ENCODE measurements at places on chromosomes 3 and 15.

GRCh38 chr3:9158865-9159630, 90.4 kb downstream of the SRGAP3 start:
- no peak for DNase-seq

- no peak for DNase-seq
Observed at GRCh38 chr3:139199421-139200010, 144.3 kb upstream of the MRPS22 start.

GRCh38 chr15:66071160-66071920, 182.2 kb downstream of the MEGF11 start:
- DNase-seq, result no peak

- DNase-seq, result no peak
Observed at GRCh38 chr3:40167958-40168357, 141.5 kb upstream of the EIF1B start.

- no peak for DNase-seq
Observed at GRCh38 chr3:38148311-38148882, 9.9 kb downstream of the MYD88 start.

DNA sequence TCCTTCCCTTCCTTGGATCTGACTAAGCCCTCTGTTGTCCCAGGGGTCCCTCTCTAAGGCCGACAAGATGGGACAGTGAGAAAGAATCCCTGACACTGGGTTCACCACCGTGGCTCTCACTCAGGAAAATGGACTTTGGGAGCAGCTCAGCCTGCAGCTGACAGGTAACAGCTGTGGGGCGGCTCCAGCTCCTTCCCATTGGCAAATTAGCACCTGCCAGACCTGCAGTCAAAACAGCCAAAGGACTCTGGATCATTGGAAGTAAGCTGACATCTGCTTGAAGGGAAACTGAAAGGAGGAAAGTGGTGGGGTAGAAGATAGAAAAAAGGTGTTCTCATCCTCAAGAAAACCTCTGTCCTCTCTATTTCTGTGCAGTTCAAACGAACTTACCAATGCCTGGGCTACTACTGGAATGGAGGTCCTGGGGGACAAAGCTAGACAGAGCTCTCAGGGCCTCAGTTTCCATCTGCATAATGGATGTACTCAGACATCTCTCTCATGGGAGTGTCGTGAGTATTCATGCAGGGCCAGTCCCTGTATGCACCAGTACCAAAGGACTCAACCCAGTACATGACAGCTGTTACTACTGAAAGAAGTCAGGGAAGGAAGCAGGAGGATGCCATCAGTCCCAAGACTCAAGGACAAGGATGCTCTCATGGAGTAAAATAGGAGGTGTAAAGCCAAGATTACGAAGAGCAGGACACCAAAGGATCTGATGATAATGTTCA, 53.6 kb upstream of the DCLK3 start:
- no peak for DNase-seq

DNA sequence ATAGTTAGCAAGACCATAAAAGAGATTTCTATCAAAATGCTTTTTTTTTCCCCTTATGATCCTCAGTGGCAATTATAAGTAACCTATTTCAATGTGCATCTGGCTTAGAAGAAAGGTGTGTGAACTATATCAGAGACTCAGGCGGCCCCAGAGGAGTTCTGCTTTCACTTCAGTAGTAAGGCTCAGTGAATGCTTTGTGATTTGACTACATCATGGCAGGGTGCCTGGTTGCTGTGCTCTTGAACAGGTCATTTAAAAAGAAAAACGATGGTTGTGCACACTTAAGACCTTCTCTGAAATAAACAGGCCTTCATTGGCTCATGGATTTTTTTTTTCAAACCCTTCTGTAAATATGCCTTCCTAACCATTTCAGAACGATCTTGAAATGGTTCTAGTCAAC, 400.4 kb upstream of the RARB start:
- DNase-seq, result no peak

- no peak for DNase-seq
Observed at GRCh38 chr15:57458356-57458781, 82.1 kb downstream of the CGNL1 start.

- no peak for DNase-seq
Observed at GRCh38 chr15:73902121-73903020, 23.9 kb upstream of the LOXL1 start.

- no peak for DNase-seq
Observed at GRCh38 chr3:132637590-132637989, 22.0 kb downstream of the ACAD11 start.

DNA sequence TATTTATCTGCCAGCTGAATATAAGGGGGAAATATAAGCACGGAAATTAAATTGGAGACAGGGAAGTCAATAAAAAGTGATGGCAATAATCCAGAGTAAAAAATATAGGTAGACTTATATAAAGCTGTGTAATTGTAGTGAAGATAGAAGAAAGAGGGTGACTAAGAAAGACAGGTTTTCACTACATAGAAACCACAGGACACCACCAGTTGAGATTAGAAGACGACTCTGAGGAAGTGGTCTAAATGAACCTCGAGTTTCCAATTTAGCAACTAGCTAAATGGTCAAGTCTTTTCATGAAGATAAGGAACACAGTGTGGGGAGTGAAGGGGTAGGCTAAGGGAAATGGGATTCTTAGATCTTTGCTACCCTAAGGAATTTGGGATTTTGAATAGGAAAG, 188.8 kb upstream of the ARL6 start:
- no peak for DNase-seq

DNA sequence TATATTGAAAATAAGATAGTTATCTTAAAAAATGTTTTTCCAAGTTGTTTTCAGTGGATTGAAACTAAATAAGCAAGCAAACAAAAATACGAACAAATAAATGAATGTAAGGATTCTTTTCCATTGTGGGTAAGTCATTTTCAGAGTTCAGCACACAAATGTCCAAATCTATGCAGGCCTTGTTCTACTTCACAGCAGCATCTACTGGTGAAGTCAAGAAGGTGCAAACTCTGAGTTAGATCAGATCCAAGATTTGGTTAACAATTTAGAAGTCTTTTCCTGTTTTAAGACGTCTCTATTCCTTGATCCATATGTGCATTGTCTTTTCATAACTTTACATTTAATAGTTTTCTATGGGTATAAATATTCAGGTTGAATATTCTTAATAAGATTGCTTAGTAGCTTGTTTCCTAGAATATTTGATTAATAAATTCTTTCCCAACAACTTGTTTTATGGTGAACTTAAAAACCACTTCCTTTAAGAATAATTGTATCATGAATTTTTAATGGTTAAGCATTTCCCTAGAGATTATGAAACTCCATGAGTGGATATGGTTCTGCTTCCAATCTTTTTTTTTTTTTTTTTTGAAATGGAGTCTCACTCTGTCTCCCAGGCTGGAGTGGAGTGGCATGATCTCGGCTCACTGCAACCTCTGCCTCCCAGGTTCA, 10.5 kb downstream of the PTX3 start:
- DNase-seq, result no peak

DNA sequence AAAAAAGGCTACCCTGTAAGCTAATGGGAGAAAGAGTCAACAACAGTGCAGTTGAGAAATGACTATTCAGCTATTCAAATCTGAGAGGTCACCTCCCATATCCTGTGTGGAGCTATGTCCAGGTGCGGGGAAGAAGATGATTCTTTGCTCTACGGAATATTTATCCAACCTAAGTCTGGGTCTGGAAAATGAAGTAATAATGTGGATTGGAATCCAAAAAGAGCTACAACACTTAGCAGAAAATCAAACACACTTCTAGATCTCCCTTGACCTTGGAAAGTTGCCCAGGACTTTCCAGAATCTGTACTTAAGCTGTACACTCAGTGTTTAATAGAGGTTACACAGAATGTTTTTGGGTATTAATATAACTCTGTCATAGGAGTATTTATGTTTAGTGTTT, 251.9 kb downstream of the NAALADL2 start:
- DNase-seq, result no peak

DNA sequence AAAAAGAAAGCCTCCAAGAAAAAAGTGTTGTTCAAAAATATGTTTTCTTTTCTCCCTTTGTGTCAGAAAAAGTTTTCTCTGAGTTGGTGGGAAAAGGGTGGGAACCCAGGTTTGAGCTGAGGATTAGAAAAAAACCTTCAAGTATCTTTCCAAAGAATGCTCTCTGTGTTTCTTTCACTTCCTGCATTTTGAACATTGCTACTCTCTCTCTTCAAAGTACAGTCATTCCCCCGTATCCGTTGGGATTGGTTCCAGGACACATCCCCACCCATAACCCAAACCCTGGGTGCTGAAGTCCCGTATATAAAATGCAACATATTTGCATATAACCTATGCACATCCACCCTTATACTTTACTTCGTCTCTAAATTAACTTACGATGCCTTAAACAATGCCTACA, 139.6 kb downstream of the TMCO5A start:
- DNase-seq, result no peak

DNA sequence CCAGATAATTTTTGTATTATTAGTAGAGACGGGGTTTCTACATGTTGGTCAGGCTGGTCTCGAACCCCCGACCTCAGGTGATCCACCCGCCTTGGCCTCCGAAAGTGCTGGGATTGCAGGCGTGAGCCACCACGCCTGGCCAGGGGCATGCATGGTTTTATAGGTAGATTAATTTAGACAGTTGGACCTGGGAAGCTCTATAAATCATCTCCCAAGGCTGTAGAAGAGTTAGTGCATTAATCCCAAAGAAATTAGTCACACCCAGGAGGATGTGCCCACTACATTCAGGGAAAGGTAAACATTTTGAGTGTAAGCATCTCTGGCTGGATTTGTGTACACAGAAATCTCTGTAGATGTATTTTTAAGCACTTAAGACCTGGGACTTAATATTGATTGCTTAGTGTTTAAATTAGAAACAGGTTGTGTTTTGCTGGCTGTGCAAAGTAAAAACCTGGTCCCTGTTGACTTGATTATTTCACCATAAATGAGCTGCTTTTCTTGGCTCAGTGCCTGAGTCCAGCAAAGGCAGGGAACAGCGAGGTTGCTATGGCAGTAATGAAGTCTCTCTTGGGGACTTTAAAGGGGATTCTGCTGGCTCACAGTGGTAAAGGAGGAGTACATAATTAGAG, 19.2 kb downstream of the EXOSC7 start:
- DNase-seq, result no peak

DNA sequence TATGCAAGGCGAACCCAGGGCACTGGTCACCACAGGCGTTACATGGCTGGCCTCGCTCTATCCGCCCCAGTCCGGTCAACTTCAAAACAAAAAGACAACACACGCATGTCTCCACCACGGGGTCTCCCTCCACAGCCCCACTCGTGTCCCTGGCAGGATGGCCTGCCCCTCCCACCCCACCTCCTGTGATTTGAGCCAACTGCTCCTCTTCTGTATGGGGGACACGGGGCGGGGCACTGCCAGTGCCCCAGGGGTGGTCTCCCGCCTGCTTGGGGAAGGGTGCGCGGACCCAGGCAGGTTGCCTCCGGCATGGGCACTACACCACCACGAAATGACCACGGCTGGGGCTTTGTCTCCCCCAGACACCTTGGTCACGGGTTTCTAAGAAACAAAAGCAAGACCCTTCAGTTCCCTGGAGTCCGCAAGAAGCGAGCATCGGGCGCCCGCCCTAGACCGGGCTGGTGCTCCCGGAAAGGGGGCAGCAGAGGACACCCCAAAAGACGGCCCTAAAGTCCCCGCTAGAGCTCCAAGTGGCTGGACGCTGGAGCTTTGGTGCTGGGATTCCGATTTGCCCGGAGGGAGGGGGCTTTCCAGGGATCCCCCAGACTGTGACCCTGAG, 219.3 kb upstream of the PRICKLE2 start:
- no peak for DNase-seq

- DNase-seq, result no peak
Observed at GRCh38 chr15:60758961-60759729, 280.2 kb upstream of the ICE2 start.

DNA sequence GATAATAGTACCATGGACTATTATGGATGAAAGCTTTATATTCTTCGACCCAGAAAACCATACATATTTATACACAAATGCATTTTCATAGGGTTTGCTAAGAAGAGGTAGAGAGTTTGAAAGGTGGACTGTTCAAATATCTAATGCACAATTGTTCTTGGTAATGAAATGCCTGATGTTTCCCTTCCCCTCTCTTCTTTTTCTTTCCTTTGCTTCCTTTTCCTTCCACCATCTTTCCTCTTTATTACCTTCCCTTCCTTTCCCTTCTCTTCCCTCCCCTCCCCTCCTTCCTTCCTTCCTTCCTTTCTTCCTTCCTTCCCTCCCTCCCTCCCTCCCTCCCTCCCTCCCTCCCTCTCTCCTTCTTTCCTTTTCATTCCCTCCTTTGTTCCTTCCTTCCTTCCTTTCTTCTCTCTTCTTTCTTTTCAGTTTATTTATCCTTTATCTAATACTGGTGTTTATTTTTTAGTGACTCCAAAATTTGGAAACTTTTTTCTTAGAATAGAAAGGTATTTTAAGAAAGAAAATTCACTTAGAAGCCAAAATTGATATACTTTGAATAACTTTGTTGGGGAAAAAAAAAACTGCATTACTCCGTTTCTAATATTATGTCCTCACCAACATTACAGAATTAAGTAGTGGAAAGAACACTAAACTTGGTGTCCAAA, 22.7 kb upstream of the PYDC2 start:
- DNase-seq, result no peak

DNA sequence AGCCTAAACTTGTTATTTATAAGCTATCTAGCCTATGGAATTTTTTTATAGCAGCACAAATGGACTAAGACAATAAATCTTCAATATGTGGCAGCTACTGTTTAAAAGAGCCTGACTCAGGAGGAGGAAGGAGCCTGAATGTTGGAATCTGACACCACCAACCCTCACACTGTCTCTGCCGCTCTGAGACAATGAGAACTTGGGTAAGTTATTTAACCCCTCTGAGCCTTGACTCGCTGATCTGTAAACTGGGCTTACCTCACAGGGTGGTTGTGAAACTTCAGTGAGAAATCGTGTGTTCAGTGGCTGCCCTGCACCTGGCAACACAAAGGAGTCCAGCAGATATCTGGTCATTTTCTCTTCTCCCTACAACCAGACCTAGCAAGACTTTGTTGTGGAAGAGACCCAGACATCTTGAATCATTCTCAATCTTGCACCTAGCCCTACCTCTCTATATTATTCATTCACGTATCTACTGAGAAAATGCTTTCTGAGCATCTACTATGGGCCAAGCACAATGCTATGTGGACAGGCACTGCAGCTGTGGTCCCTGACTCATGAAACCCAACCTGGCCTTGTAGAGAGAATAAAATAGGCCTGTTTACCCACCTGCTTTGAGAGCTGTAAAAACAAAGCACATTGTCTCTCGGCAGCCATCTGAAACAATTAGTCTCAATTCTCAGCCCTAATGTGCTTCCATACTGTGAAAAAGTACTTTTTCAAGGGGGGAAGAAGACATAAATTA, 81.9 kb upstream of the SLC25A36 start:
- no peak for DNase-seq

GRCh38 chr3:153666991-153667740, 454.0 kb upstream of the ARHGEF26 start:
- no peak for DNase-seq

Data from activated T-helper 1 cell treated with Interleukin-2 at 50 U/mL for 16 hours (primary cell).